ENCODE measurements at places on chromosomes 3 and 15.

GRCh38 chr3:129020691-129021090 lies 19.6 kb downstream of the EFCC1 start:
- no peak for DNase-seq

DNA sequence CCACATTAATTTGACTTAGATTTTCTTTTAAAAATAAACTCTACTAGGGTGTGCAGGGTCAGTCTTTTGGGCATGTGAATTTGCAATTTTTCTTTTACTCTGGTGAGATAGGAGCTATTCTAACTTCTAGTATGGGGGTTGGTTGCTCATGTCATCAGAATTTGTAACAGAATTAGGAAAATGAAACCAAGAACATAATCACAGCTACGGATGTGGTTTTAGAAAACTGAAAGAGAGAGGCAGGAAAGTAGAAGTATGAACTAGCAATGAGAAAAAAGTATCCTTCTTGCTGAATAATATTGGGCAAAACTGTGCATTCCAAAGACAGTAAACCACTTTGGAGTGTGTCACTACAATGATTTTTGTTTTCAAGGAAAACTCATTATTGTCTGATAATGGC lies 43.3 kb downstream of the ADPGK start:
- DNase-seq: no peak

GRCh38 chr3:187964760-187965159 lies 189.2 kb upstream of the LPP start:
- no peak for DNase-seq

- DNase-seq: no peak
Measured at GRCh38 chr15:90677807-90678790, 39.0 kb upstream of the BLM start.
